ENCODE measurements at places on chromosomes 5 and 9.

DNA sequence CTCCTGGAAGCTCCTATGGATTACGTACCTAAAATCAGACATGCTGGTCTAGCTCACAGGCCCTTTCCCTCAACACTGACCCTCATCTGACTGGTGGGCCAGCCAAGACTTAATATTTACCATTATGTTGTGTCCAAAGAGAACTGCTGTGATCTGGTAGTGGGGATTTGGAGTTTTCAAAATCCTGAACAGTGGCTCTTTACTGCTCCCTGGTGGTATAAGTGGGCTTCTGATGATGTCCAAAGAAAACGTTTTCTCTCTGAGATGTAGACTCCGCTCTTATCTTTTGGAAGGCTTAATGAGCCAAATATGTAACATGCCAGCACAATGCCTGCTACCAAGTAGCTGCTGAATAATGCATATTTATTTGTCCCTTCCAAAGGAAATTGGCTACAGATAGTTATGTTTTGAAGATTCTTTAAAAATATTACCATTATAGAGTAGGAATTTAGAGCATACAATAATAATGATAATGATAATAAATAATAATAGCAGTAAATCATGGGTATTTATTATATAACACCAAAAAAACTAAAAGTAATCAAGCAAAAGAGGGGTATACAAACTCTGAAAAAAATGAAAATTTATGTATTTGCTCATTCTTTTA lies 406.6 kb upstream of the TNC start:
- DNase-seq: peak; percentile 56

- no peak for DNase-seq
Measured at GRCh38 chr5:127667926-127668325, 19.0 kb downstream of the CTXN3 start.

DNA sequence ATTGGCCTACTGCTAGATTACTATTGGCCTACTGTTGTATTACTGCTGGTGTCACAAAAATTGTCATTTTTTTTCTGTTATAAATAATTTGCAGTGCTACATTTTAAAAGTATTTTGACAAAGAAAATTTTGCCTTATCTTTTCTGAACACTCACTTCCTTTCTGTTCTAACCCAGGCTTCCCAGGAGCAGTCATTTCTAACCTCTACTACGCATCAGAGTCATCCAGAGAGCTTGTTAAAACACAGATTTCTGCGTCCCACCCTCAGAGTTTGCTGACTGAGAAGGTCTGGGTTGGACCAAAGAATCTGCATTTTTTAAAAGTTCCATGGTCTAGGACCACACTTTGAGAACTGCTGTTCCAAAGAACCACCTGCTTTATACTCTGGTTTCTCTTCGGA lies 306.1 kb downstream of the GLIS3 start:
- DNase-seq: no peak

DNA sequence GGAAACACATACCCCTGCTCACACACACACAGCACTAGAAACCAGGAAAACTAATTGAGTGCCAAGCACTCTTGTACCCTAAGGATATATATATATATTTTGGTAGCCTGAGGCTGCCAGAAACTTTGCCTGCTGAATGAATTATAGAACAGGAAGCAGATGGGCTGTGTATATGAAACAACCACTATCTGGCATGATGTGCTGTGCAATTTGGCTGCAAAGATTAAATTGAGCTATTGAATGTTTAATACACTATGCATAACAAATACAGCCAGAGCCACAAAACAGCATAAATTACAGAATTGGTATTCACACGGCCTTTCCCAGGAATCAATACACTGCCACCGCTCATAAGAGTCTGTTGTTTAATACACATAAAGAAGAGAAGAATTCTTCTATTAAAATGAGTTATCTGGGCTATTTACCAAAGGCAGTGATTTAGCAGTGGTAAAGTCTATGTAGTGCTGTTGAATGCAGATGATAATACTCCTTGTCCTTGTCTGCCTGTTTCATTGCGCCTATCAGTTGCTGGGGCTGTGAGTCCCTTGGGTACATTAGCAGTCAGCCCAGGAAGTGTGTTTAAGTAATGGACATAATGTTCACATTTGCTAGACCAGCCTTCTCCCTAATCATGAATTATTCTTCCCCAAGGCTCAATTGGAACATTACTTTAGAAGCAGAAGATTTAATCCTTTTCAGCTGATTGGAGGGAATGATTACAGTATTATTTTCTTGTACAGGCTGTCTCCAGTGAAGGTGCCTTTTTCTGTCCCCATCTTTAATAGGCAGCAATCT lies 294.3 kb downstream of the TLE1 start:
- no peak for DNase-seq

DNA sequence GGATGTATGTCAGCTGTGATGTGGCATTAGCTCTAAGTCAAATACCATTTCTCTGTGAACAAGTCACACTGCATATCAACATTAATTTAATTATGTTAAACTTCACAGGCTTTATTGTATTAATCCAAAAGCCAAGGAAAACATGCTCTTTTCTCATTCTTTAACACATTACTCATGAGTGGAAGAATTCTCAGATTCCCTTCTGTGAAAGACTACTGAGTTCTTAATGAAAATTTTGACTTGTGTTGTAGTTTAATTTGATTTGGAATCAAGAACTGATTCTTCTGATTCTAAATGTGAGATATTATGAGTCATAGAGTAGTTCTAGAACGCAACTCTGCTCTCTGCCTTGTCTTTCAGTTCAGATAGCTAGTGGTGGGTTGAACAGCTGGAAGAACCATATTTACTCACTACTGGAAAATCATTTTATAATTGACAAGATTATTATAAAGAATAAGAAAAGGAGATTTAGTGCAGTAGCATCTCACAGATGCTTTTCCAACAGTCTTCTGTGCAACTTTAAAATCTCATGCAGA lies 90.6 kb downstream of the VCAN start:
- DNase-seq: no peak

DNA sequence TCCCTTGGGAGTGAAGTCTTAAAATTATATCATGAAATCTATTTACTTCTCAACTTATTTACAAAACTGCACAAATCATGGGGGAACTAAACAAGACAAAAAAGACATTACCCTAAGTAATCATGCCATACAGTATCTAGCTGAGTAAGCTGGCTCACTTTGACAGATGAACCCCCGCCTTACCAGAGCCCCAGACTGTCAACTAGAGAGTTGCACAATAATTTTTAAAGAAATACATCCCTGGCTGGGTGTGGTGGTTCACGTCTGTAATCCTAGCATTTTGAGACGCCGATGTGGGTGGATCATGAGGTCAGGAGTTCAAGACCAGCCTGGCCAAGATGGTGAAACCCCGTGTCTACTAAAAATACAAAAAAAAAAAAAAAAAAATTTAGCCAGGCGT lies 62.3 kb downstream of the LPAR1 start:
- no peak for DNase-seq

- no peak for DNase-seq
Measured at GRCh38 chr9:95044731-95045508, 272.6 kb downstream of the FANCC start.

- no peak for DNase-seq
Measured at GRCh38 chr5:93807846-93808245, 66.4 kb upstream of the POU5F2 start.

GRCh38 chr9:112078432-112078831 lies 96.7 kb downstream of the SUSD1 start:
- no peak for DNase-seq

- no peak for DNase-seq
Measured at GRCh38 chr5:110386782-110387181, 339.7 kb downstream of the TMEM232 start.

DNA sequence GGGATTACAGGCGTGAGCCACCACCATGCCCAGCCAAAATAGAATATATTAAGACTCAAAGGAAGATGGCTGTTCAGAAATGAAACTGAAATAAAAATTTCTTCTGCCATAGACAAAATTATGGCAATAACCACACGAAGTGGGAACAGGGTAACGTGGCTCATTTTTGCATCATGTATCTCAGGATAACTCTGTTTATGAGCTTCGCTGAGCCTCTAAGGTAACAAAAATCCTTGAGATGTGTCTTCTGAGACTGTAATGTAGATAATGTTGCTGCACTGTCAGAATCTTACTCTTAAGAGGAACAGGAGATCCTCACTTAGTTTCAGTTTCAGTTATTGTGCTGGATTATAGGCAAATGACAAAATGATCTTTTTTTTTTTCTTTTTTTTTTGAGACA lies 153.8 kb downstream of the GOLPH3 start:
- DNase-seq: no peak

DNA sequence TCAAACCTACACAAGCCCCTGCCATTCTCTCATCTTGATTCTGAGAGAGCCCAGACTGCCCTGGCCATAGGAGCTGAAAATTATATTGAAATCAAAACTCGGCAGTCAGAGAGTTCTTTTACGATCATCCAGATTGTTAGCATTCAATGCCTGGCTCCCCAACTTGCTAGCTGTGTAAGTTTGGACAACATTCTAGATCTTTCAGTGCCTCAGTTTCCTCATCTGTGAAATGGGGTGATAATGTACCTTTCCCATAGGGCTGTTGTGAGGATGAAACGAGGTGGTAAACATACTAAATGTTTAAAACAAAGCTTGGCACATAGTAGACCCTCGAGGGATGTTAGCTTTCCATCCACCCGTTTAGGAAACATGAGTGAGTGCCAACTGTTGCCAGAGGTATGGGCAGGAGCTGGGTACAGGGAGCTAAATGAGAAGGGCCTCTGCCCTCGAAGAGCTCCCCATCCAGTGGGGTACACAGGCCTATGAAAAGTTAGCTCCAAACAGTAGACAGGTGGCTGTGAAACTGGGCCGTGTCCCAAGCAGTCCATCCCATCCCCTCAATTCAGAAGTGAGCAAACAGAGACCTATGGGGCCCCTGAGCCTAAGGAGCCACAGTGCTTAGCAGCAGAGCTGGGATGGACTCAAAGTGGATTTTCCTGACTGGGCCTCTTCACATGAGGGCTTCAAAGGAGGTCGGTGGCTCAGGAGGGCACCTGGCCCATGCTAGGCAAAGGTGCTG lies 17.3 kb upstream of the IGFBPL1 start:
- DNase-seq: no peak

GRCh38 chr9:93468763-93469456 lies 15.5 kb upstream of the FAM120AOS start:
- no peak for DNase-seq

DNA sequence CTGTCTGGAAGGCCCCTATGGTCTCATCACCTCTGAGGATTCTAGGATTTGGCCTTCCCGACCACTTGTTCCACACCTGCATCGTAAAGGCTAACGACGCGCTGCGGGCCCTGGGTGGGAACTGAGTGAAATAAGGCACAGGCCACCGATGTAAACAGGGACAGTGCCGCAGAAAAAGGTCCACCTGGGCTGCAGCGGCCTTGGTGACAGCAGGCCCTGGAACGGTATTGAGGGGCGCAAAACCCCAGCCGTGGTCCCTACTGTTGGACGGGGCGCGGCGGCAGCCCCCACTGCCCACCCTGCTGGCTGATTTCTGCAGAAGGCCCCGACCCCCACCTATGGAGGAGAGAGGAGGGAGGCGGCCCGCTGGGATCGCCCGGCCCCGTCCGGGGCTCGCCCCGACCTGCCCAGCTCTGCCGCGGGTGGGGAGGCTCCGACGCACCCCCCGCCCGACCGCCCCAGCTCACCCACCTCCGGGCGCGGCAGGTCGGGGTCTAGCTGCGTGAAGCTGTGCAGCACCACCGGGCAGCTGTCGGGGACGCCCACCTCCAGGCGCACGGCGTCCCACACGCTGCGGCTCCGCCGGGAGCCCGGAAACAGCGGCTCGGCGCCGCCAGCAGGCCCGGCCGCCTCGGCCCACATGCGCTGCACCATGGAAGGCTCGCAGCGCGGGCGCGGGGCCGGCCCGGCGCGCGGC lies 391 bp downstream of the RALGDS start:
- no peak for DNase-seq

Data from NCI-H510A treated with DMSO at 0.1 percent for 48 hours (cell line).